EH (cell line): ENCODE measurements at places on chromosomes 7 and 10.

DNA sequence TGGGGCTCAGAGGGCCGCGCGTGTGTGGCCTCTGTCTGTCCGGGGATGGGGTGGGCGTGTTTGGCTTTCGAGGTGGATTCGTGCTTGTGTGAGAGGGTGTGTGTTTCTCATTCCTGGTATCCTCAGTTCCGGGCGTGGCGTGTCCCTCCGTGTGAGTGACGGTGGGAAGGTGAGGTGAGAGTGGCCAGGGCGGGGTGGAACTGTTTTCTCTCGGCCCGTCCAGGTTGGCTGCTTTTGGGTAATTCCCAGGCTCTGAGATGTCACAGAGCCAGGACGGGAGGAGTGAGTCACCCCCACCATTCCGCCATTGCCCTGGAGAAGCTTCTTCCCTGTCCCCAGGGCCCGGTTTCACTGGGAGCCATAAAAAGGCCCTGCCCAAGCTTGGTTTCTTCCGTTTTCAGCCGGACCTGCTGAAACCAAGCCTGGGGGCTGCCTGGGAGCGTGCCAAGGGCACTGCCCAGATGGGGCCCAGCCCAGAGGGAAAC is 21.3 kb upstream of the CLDN4 start:
- DNase-seq, result no peak

DNA sequence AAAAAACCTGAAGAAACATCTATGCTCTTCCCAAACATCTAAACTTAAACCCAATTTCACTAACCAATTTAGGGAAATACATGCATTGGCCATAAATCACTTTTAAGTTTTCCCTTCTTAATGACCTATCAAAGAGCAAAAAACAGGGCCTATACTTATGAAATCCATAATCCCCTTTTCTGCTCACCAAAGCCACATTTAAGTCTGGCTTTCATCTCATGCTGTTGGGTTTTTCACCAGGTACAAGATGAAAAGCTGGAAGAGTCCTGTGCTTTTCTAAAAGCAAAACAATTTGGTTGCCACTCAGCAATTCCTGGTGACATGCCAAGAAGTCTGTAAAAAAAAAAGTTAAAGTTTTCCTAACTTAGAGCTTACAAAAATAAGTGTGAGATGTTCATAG is 92.6 kb downstream of the HPSE2 start:
- no peak for DNase-seq

DNA sequence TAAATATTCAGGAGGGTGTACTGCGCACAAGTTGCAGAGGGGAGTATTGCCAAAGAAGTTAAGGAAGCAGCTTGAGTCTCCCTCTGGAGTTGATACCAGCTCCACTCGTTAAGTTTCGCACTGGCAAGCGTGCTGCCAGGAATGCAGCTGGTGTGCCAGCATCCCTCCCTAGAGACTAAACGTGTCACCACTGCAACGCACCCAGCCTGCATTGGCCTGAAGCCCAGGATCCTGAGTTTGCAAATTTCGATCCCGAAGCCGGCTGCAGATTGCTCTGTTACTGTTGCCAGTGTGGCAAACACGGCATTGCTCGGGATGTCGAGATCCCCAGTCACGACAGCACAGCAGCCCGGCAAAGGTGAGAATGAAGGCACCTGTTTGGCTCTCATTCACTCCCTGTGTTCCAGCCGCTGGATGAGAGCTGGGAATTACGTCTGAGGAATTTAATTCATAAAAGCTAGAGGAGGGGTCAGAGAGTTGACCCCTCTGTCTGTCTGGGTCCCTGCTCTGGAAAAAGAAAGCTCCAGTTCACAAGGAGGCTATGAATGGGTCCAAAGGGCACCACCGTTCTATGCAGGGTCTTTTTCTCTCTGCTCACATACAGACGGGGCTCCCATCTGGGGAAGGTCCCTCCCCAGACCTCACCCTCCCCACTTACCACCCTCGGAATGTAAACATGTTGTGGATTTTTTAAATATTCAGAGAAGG is 61.0 kb downstream of the NRP1 start:
- DNase-seq, result peak; percentile 98

GRCh38 chr7:148588670-148589131 is 1.9 kb upstream of the C7orf33 start:
- DNase-seq, result no peak

- no peak for DNase-seq
Observed at GRCh38 chr7:92415225-92415624, 32.1 kb upstream of the GATAD1 start.

GRCh38 chr7:137772316-137772715 is 74.5 kb downstream of the DGKI start:
- peak; percentile 48 for DNase-seq

GRCh38 chr10:11530806-11531205 is 80.6 kb downstream of the USP6NL start:
- DNase-seq, result no peak
